Progenitor cell of endocrine pancreas (in vitro differentiated cells): ENCODE measurements at places on chromosomes 11 and 22. TPM values are rescaled to one million over a fixed set of nuclear protein-coding genes. Genes with fewer than 3 reads are reported as not detected.

Gene LRRC56
- total RNA-seq, result 5.1 and 5.4 TPM in 2 replicates

Gene DTX4
- total RNA-seq, result 54.5 and 61.6 TPM in 2 replicates

Gene MRGPRX4
- not detected in 2 replicates for total RNA-seq

Gene HORMAD2
- total RNA-seq, result not detected in 2 replicates

Gene CRYBB2
- 0.81 TPM in 1 of 2 replicates, not detected in the other for total RNA-seq

Gene AMOTL1
- 44.8 and 45.8 TPM in 2 replicates for total RNA-seq

Gene DDX17
- 625 and 651 TPM in 2 replicates for total RNA-seq

- peaks cover 7% of the 10 kb centered on the region for H3K36me3 ChIP-seq
- peaks cover 20% of the 10 kb centered on the region for H3K27me3 ChIP-seq
- H3K4me3 ChIP-seq, result peak overlapping the region; percentile 92
- H3K27ac ChIP-seq, result peak overlapping the region; percentile 95
- DNase-seq, result peak; percentile 36
Observed at GRCh38 chr11:13668957-13669521, 571 bp downstream of the FAR1 start.

GRCh38 chr22:23192133-23192532, 11.8 kb downstream of the BCR start:
- no peak overlapping the region for H3K27ac ChIP-seq
- no peak overlapping the region for H3K4me3 ChIP-seq
- no peaks in the 10 kb centered on the region for H3K27me3 ChIP-seq
- peaks cover 11% of the 10 kb centered on the region for H3K36me3 ChIP-seq

- peaks cover 60% of the 10 kb centered on the region for H3K27me3 ChIP-seq
- no peak for DNase-seq
- H3K27ac ChIP-seq, result no peak overlapping the region
Observed at GRCh38 chr22:22400099-22400498, 108.4 kb downstream of the ZNF280B start.

- peaks cover 1% of the 10 kb centered on the region for H3K36me3 ChIP-seq
- DNase-seq, result peak; percentile 19
- H3K4me1 ChIP-seq, result peaks cover 18% of the 10 kb centered on the region
- no peak overlapping the region for H3K27ac ChIP-seq
- H3K27me3 ChIP-seq, result peaks cover 23% of the 10 kb centered on the region
Observed at GRCh38 chr11:123430721-123431497, 840 bp downstream of the GRAMD1B start.

GRCh38 chr11:64654958-64655541, 64.0 kb downstream of the SLC22A12 start:
- H3K4me3 ChIP-seq, result no peak overlapping the region
- H3K36me3 ChIP-seq, result no peaks in the 10 kb centered on the region
- peaks cover 33% of the 10 kb centered on the region for H3K27me3 ChIP-seq
- no peak for DNase-seq

- peak overlapping the region; percentile 26 for H3K27ac ChIP-seq
- DNase-seq, result no peak
- peaks cover 35% of the 10 kb centered on the region for H3K4me1 ChIP-seq
- H3K27me3 ChIP-seq, result no peaks in the 10 kb centered on the region
- peaks cover 2% of the 10 kb centered on the region for H3K36me3 ChIP-seq
Observed at GRCh38 chr11:114163830-114164401, 104.4 kb downstream of the ZBTB16 start.

- H3K4me1 ChIP-seq, result peaks cover 9% of the 10 kb centered on the region
- peaks cover 38% of the 10 kb centered on the region for H3K27me3 ChIP-seq
- H3K27ac ChIP-seq, result no peak overlapping the region
- DNase-seq, result no peak
- H3K4me3 ChIP-seq, result no peak overlapping the region
- H3K36me3 ChIP-seq, result peaks cover 3% of the 10 kb centered on the region
Observed at GRCh38 chr11:640021-640706, 3.1 kb downstream of the DRD4 start.

DNA sequence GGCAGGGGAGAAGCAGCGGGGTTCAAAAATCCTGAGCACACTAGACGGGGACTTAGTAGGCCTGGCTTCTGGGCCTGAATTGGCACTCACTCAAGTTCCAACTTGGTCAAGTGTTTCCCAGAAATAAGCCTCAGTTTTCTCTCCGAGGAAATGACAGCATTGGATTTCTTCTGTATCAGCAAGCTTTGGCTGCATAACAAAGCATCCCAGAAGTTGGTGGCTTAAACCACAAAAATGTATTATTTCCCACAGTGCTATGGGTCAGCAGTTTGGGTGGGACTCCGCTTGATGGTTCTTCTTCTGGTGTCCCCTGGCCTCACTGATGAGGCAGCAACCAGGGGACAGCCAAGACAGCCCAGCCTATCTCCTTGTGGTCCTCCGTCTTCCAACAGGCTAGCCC, 1.6 kb upstream of the CYTH4 start:
- H3K4me3 ChIP-seq, result no peak overlapping the region
- peaks cover 41% of the 10 kb centered on the region for H3K27me3 ChIP-seq

- H3K36me3 ChIP-seq, result no peaks in the 10 kb centered on the region
- H3K4me1 ChIP-seq, result peaks cover 2% of the 10 kb centered on the region
- DNase-seq, result no peak
- no peak overlapping the region for H3K4me3 ChIP-seq
Observed at GRCh38 chr11:33874433-33874832, 17.4 kb downstream of the LMO2 start.

- H3K36me3 ChIP-seq, result no peaks in the 10 kb centered on the region
- no peak overlapping the region for H3K4me3 ChIP-seq
- no peak overlapping the region for H3K27ac ChIP-seq
- H3K27me3 ChIP-seq, result peaks cover 45% of the 10 kb centered on the region
Observed at GRCh38 chr22:46081036-46081830, 69.1 kb upstream of the PPARA start.

- no peak overlapping the region for H3K4me3 ChIP-seq
- H3K27ac ChIP-seq, result no peak overlapping the region
- peaks cover 70% of the 10 kb centered on the region for H3K27me3 ChIP-seq
Observed at GRCh38 chr11:32884770-32885384, 7.7 kb upstream of the QSER1 start.

GRCh38 chr11:117438371-117439000, 110.8 kb downstream of the CEP164 start:
- DNase-seq, result no peak
- H3K4me3 ChIP-seq, result no peak overlapping the region
- H3K4me1 ChIP-seq, result no peaks in the 10 kb centered on the region
- peaks cover 34% of the 10 kb centered on the region for H3K27me3 ChIP-seq
- no peak overlapping the region for H3K27ac ChIP-seq

GRCh38 chr11:17165247-17165890, 42.4 kb downstream of the PIK3C2A start:
- no peak overlapping the region for H3K4me3 ChIP-seq
- DNase-seq, result no peak
- H3K36me3 ChIP-seq, result peaks cover 15% of the 10 kb centered on the region
- no peaks in the 10 kb centered on the region for H3K27me3 ChIP-seq

GRCh38 chr11:119687373-119688046, 41.5 kb downstream of the NECTIN1 start:
- H3K36me3 ChIP-seq, result no peaks in the 10 kb centered on the region
- H3K4me1 ChIP-seq, result peaks cover 25% of the 10 kb centered on the region
- DNase-seq, result no peak
- peak overlapping the region; percentile 44 for H3K27ac ChIP-seq
- no peaks in the 10 kb centered on the region for H3K27me3 ChIP-seq

- no peaks in the 10 kb centered on the region for H3K4me1 ChIP-seq
- H3K27me3 ChIP-seq, result no peaks in the 10 kb centered on the region
- no peak for DNase-seq
- H3K36me3 ChIP-seq, result peaks cover 5% of the 10 kb centered on the region
- no peak overlapping the region for H3K4me3 ChIP-seq
Observed at GRCh38 chr11:63829823-63830489, 9.0 kb upstream of the MARK2 start.

GRCh38 chr11:77069336-77069968, 2.7 kb downstream of the CAPN5 start:
- no peak for DNase-seq
- no peak overlapping the region for H3K27ac ChIP-seq
- peaks cover 24% of the 10 kb centered on the region for H3K27me3 ChIP-seq
- H3K36me3 ChIP-seq, result no peaks in the 10 kb centered on the region

- DNase-seq, result no peak
- H3K4me1 ChIP-seq, result no peaks in the 10 kb centered on the region
- H3K27ac ChIP-seq, result no peak overlapping the region
- H3K36me3 ChIP-seq, result peaks cover 6% of the 10 kb centered on the region
- H3K4me3 ChIP-seq, result no peak overlapping the region
Observed at GRCh38 chr11:43419460-43419859, 60.7 kb downstream of the TTC17 start.

DNA sequence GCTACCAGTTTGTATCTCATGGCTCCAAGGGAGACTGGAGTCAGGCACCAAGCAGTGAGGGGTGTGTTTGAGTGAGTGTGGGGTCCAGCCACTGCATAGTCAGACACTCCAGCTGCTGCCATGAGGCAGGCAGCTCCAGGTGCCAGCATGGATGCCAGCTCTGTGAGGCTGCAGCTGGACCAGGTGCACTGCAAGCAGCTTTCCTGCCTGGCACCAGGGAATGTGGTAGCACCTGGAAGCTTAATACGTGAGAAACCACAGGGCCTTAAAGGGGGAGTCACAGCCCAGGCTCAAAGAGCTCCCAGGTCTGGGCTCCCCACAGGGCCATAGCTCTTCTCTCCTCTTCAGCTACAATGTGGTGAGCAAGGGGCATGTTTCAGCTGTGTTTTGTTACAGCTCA, 817.8 kb upstream of the LUZP2 start:
- no peaks in the 10 kb centered on the region for H3K36me3 ChIP-seq
- DNase-seq, result no peak
- H3K4me3 ChIP-seq, result no peak overlapping the region

DNA sequence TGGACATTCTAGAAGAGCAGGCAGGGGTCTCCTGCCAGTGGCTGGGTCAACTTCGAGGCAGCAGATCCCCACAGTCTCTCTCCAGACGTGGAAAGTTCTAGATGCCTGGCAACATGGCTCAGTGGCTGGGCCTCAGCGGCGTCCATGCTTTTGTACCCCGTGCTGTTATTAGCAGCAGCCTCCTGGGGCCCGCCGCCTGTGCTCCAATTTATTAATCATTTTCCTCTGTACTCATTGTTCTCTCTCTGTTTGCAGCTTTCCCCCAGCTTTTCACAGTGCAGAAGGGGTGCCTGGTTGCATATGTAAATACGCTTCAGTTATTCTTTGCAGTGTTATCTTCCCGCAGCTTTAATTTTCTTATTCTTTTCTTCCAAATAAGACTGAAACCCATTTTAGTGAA, 515.1 kb downstream of the TBC1D22A start:
- DNase-seq, result no peak
- H3K27ac ChIP-seq, result no peak overlapping the region
- H3K4me3 ChIP-seq, result no peak overlapping the region
- H3K36me3 ChIP-seq, result peaks cover 4% of the 10 kb centered on the region
- no peaks in the 10 kb centered on the region for H3K4me1 ChIP-seq

- H3K27ac ChIP-seq, result peak overlapping the region; percentile 90
- H3K4me3 ChIP-seq, result peak overlapping the region; percentile 68
- no peak for DNase-seq
- peaks cover 2% of the 10 kb centered on the region for H3K4me1 ChIP-seq
- no peaks in the 10 kb centered on the region for H3K36me3 ChIP-seq
- peaks cover 77% of the 10 kb centered on the region for H3K27me3 ChIP-seq
Observed at GRCh38 chr11:120168108-120168959, 30.4 kb upstream of the TRIM29 start.

DNA sequence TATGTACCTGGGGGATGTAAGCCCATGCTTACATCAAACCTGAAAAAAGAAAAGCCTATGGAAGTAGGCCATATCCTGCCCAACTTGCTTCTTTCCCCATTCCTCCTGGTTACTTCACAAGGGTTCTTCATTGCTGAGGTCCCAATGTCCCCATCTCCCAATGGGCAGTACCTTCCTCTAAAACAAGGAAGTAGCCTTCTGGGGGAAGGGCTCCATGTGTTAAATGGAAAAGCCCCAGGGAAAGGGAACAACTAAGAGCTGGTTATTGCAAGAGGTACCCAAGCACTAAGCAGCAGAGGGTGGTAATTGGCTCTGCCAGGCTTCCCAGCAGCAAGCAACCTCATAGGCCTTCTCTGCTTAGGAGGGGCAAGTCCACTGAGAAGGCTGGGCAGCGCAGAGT, 11.3 kb downstream of the TMEM216 start:
- no peaks in the 10 kb centered on the region for H3K27me3 ChIP-seq
- H3K4me3 ChIP-seq, result no peak overlapping the region
- H3K36me3 ChIP-seq, result peaks cover 19% of the 10 kb centered on the region
- H3K4me1 ChIP-seq, result no peaks in the 10 kb centered on the region
- no peak for DNase-seq
- no peak overlapping the region for H3K27ac ChIP-seq

- DNase-seq, result no peak
- H3K4me1 ChIP-seq, result peaks cover 34% of the 10 kb centered on the region
- no peaks in the 10 kb centered on the region for H3K27me3 ChIP-seq
- H3K36me3 ChIP-seq, result peaks cover 13% of the 10 kb centered on the region
- no peak overlapping the region for H3K4me3 ChIP-seq
Observed at GRCh38 chr22:27871306-27872014, 47.6 kb downstream of the PITPNB start.

- peaks cover 12% of the 10 kb centered on the region for H3K36me3 ChIP-seq
- H3K27ac ChIP-seq, result no peak overlapping the region
- no peak for DNase-seq
- H3K4me1 ChIP-seq, result peaks cover 4% of the 10 kb centered on the region
- H3K27me3 ChIP-seq, result no peaks in the 10 kb centered on the region
- H3K4me3 ChIP-seq, result no peak overlapping the region
Observed at GRCh38 chr22:23306438-23306921, 126.2 kb downstream of the BCR start.

DNA sequence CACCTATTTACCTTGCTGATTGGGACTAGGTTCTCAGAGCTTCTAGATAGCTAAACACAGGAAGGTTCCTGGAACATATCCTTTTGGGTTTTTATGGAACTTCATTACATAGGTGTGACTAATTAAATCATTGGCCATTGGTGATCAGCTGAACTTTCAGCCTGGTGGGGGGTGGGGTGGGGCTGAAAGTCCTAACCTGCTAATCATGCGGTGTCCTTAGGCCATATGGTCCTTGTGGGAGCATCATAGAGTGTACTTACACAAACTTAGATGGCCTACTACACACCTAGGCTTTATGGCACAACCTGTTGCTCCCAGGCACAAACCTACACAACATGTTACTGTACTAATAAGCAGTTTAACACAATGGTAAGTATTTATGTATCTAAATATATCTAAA, 8.6 kb upstream of the SELENOH start:
- H3K36me3 ChIP-seq, result peaks cover 9% of the 10 kb centered on the region
- H3K4me1 ChIP-seq, result peaks cover 16% of the 10 kb centered on the region
- no peaks in the 10 kb centered on the region for H3K27me3 ChIP-seq
- no peak overlapping the region for H3K27ac ChIP-seq
- DNase-seq, result no peak
- no peak overlapping the region for H3K4me3 ChIP-seq
